ENCODE measurements at places on chromosomes 16 and 17.
A peak's percentile ranks its signal among the peaks of the same experiment; 100 is the strongest.

DNA sequence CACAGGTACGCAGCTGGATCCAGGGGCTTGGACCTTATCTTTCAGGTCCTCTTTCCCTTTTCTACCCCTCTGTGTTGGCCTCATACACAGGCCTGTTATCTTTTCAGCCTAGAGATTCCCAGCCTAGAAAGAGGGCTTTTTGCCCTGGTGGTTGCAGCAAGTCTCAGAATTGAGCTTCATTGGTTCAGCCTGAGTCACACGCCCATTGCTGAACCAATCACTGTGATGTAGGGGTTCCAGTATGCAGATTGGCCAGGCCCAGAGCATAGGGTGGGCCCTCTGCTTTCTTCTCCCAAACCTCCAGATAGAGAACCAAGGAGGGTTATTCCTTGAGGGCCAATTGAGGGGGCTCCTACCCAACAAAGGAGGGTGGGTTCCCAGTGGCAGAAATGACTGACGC lies 32.8 kb downstream of the GPT2 start:
- DNase-seq: no peak

- DNase-seq: no peak
Measured at GRCh38 chr17:36459601-36460000, 26.9 kb upstream of the ZNHIT3 start.

DNA sequence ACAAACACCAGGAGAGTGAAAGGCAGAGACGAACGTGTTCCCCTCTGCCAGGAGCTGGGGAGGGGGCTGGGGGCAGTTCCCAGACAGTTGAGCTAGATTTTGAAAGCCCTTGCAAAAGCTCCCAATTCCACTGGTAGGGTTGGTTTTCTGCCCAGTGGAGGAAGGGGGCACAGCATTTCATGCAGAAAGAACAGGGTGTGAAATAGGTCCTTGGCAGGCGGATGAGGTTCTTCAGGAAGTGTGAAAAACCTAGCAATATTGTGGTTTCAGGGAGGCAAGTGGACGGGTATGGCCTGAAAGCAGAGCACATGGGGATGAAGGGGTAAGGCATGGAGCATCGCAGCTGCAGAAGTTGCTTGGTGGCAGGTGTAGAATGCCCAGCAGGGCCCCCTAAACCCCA lies 248.3 kb downstream of the KATNIP start:
- DNase-seq: no peak

DNA sequence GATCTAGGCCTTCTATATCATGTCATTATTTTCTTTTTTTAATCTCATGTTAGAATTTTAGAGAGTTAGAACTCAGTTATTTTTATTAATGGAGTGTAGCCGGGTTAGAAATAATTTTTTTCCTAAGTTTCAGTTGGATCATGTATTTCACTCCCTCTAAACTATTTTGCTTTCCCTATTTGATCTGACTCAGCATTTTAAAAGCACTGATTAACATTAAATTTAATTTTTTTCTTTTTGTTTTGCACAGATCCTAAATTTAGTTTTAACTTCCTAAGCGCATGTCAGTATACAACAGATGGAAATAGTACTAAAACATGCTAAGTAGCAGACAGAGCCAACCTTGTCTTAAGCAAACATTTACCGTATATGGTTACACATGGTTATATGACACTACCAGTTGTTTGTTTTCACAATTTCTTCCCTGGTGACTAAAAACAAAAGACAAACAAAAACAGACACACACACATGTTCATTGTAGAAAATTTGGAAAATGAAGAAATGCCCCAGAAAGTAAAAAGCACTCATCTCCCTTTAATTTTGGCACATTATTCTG lies 33.6 kb upstream of the RAB11FIP4 start:
- DNase-seq: no peak

DNA sequence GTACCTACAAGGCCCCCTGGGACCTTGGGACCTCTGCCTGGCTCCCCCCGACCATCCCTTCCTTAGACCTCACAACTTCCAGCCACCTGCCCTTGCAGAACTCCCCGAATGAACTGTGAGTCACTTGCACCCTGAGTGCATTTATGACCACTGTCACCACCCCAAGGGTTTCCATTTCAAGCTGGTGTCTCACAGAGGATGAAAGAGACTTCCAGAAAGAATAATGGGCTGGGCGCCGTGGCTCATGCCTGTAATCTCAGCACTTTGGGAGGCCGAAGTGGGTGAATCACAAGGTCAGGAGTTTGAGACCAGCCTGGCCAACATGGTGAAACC lies 124.5 kb upstream of the CIBAR2 start:
- DNase-seq: no peak

DNA sequence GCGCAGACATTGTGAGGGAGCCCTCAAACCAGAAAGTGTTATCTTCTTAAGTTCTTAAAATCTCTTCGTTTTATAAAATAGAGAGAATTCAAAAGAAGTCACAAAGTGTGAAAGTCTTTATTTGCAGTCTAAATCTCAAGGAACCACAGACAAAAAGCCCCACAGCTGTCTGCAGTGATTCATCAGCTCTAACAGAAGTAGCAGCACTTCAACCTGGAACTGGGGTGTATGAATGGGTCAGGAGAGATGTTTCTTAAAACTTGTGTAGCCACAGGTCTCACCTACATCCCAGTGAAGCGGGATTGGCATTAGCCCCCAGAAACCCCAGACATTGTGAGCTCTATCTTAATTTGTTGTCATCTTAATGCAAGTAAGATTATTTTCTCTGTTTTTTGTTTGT lies 61.1 kb downstream of the CDYL2 start:
- no peak for DNase-seq

DNA sequence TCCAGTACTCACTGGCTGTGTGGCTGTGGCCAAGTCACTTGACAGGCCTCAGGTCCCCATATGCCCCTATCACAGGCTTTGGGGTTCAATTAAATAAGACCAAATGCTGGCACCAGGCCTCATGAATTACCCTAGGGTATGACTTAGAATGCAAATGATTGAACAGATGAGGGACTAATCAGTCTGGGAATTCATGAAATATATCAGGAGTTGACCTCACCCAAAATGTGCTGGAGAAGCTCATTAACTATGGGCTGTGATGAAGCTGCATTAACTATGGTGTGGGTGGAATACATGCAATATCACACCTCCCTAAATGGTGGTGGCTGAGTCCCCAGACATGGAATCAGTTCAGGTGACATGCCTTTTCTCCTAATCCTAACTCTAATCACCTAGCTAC lies 72.1 kb downstream of the DNAH3 start:
- DNase-seq: no peak

- peak; percentile 76 for DNase-seq
Measured at GRCh38 chr16:2838928-2839327, 8.8 kb downstream of the ZG16B start.

DNA sequence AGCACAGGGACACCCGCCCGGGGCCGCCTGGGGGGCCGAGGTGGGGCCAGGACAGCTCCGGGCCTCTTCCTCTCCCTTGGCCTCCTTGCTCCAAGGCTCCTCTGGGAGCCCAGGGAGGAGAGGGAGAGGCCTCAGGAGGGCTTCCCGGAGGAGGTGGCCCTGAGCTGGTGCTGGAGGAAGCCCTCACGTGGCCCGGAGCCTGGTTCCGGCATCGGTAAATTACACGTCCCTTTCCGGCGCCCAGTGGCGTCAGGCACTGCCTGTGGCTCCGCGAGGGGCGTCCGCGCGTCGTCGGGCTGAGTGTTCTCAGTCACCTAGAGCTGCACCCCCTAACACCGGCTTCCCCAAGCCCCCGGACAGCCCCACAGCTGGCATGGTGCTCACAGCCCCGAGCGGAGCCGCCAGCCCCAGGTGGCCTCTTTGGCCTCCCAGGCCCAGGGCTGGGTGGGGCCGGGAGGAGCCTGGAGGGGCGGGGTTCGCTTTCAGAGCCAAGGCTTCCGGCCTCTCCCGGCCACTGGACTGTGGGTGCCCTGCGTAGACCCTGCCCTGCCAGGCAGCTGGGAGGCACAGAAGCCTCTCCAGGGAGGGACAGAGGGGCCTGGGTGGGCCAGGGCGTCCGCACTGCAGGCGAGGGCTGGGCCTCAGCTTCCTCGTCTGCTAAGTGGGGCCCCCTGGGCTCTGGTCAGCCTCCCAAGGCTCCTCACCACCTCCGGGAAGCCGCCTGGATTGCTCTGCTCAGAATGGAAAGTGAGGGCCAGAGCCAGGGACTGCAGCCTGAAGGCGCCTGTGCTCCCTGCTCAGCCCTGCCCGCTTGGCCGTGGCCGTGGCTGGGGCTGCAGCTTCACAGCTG lies 27.9 kb upstream of the SSTR5 start:
- DNase-seq: no peak

DNA sequence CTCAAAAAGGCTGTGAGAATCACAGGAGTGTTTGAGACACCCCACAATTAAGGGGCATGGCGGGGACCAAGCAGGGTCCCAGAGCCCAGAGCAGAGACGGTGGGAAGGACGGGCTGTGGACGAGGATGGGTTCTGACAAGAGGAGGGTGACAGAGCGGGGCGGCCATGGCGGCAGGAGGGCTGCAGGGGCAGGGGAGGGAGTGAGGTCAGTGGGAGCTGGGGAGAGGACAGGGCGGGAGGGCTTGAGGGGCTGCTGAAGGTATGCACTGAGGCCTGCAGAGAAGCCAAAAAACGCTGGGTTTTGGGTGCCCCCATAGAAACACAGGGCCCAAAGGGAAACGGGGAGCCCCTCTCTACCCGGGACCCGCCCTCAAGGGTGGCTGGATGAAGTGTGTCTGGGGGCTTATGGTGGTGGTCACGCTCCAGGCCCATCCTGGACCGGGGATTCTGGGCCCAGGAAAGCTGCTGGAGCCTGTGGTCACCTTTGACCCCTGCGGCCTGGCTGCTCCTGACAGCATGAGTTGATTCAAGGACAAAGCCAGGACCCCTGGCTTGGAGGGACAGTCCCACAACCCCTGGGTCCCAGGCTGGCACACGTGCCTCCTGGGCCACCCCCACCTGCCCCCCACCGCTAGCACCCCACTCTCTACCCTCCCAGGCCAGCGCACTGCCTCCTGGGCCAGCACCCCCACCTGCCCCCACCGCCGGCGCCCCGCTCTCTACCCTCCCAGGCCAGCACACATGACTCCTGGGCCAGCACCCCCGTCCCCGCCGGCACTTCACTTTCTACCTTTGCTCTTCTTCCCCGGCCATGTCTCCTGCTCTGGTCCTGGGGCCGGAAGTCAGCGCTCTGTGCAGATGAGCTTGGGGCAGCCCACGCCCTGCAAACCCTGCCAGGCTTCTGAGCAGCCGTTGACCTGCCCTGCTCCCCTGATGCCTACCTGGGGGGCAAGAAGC lies 31.0 kb upstream of the ACSF3 start:
- no peak for DNase-seq

- peak; percentile 13 for DNase-seq
Measured at GRCh38 chr16:9003322-9003721, 39.6 kb upstream of the USP7 start.

DNA sequence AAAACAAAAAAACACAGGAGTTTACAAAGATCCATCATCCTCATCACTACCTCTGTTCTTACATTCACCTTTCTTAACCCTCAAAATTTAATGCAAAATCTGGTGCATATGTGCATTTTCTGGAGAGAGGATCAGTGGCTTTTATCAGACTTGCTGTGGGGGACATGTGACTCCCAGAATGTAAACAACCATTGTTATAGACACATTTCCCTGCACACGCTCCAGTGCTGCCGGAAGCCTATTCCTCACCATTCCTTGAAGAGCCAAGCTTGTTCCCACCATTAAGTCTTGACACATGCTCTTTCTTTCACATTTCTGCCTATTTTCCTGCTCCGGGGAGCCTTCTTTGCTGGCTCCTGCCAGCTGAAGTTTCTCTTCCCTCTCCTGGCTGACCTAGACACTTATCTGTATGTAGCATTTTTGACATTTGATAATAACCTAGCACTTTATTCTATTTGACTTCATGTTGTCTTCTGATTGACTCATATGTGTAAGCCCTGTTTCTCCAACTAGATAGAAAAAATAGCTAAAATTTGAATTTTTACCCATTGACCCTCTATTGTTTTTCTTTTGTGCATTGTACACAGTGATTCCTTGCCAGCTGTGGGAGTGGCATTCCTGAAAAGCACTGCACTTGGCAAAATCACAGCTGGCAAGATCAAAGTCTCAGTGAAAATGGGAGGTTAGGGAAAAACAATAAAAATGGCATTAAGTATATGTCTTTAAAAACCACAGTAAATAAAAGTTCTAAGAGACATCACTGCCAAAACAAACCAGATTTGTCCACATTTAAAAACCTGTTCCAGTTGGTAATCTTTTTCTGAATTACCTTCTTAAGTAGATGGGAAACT lies 76.8 kb upstream of the CIBAR2 start:
- no peak for DNase-seq
